Activated CD8-positive, alpha-beta memory T cell treated with anti-CD3 and anti-CD28 coated beads for 48 hours (primary cell): ENCODE measurements at places on chromosomes 3 and 15.

DNA sequence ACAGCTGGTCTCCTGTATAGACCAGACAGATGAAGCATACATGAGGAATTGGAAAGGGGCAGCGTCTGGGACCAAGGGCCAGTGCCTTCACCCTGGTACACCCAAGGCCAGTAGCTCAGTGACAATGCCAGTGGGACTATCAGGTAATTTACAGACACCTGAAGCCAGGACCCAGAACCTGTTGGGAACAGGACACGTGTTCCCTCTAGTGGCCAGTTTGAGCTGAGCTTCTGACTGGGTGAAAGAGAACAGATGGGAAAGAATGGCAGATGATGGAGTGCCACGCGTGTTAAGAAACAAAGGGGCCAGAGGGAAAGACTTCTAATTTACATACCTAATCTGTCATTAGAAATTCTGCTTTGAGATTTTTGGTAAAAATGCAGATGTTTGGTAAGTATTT, 5.1 kb upstream of the SLC25A38 start:
- DNase-seq, result no peak

GRCh38 chr3:150235799-150236198, 172.3 kb upstream of the TSC22D2 start:
- DNase-seq, result no peak

DNA sequence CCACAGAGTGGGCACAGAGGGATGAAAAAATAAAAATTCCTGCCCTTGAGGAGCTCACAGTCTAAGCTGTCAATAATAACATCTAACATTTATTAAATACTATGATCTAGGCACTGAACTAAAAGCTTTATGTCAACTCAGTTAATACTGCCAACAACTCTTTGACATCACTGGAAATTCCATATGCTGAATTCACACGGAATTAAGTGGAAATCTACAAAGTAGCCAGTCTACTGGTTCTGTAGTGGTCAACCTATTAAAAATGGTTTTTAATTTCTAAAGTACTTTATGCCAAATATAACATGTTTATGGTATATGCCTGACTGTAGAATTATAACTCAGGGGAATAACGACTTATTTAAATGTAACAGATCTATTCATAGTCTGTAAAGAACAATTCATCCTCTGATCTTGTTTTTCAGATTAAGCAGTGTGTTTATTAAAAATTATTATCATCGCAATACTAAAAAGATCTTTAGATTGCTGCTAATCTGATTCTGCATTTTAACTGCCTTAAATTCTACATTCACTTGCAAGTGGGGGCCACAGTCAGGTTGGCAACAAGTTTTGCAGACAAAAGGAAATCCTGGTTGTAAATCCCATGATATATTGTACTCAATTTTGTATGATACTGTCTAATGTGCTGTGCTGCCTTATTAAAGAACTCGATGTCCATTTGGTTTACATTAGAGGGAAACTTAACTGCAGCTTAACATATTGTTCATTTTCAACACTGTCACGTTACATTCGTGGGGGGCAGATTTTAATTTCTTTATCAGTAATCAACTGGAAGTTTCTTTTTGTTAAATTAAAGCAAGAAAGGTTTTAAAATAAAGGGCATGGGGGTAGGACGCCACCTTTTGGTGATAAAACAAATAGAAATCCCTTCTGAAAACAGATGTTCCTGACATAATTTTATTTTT, 2.6 kb upstream of the FOXP1 start:
- no peak for DNase-seq

DNA sequence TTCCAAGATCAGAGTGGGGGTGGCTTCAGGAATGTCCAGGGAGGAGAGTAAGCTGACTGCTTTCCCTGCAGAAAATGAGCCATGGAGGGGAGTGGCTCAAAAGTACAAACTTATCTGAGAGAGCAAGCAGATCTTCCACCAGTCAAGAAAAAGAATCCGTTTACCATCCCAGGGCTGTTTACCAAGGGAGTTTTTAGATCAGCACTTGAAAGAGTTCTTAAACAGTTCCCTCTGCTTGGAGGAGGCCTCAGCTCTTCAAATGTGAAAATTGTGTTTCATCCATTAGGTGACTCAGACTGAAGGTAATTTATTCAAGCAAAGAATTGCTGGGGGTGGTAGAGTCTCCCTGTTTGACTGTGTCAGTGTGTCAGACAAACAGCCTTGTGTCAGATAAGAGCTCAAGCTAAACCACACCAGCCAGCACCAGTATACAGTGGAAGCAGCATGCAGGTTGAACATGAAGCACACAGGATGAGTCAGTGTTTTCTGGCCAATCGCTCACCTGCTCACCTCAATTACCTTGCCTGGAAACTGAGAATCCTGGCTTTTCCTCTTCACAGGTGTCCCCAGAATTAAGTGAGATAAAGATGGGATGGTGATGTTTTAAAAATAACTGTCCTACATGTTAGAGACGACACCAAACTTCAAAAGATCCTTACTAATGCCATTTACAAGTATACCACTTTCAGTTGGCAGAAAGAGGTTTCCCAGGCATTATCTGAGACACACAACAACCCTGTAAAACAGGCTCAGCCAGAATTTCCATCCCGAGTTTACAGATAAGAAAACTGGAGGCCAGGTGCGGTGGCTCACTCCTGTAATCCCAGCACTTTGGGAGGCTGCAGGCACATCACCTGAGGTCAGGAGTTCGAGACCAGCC, 21.7 kb downstream of the SH3BP5 start:
- DNase-seq, result peak; percentile 26

DNA sequence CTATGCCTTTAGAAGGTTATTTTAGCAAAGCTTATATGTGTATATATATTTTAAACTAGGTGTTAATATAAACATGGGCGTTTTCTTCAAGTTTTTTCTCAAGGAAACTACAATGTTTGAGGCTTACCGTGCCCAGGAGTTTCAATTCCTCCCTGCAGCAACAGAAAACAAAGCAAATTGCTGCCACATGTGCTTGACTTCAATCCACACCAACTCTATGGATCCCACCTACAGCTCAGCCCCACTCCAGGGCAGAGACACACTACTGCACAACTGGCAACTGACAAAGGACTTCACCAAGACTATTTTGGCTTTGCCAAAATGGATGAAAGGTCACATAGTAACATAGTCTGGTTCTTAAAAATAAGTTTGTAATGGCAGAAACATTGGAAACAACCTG, 346.6 kb downstream of the ERC2 start:
- no peak for DNase-seq

DNA sequence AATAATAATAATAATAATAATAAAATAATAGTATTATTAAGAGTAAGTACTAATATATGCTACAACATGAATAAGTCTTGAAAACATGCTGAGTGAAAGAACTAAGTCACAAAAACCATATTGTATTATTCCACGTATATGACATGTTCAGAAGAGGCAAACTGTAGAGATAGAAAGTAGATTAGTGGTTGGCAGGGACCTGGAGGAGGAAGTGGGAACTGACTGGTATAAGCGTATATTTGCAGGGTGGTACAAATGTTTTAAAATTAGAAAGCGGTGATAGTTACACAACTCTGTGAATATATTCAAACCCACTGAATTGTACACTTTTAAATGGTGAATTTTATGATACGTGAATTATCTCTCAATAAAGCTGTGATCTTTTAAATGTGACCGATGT, 32.8 kb downstream of the LRRK1 start:
- DNase-seq, result no peak

DNA sequence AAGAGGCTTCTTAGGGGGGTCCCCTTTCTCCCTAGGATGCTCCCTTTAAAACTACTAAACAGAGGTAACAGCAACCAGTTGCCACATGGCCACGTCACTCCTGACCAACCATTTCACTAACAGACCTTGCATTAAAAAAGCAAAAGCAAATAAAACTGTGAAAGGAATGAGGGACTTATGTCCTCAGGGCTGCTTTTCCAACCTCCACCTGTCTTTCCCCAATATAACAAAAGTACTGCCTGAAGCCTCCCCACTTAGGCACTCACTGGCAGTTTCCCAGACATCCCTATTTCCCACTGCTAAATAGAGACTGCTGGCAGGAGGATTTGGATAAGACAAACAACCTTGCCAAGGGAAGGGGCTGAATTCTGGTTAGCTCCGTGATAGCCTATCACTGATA, 130.3 kb downstream of the ATP8B4 start:
- no peak for DNase-seq

DNA sequence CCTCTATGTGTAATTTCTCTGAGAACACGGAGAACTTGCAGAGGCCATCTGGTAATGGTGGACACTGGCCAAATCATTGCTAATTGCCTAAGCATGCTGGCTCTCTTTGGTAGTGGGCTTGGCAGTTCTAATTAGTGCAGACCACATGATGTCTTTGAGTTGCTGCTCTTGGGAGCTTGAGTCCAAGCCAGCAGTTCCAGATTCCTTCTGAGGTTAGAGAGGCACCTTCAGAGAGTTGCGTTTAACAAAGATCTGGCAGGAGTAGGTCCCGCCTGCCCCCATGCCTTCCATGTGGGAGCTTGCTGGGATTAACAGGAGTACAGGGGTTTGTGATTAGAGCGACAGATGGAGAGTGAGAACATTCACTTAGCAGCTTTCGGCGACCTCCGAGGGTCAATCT, 449.0 kb upstream of the LMCD1 start:
- DNase-seq, result no peak

DNA sequence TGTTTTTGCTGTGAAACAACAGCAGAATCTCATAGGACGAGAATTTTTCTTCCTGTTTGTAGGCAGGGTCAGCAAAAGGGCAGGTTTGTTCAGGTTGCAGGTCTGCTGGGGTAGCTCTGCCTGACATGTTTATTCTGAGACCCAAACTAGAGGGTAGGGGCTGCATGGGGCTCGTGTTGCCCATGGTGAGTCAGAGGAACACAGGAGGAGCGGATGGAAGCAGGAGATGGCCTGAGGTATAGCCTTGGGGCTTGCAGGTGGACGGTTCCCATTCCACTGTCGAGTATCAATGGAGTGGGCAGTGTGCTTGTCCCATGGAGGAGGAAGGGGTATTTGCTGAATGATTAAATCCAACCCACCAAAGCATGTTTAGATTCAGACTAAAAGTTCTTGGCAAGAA, 138.9 kb downstream of the APBA2 start:
- DNase-seq, result no peak

DNA sequence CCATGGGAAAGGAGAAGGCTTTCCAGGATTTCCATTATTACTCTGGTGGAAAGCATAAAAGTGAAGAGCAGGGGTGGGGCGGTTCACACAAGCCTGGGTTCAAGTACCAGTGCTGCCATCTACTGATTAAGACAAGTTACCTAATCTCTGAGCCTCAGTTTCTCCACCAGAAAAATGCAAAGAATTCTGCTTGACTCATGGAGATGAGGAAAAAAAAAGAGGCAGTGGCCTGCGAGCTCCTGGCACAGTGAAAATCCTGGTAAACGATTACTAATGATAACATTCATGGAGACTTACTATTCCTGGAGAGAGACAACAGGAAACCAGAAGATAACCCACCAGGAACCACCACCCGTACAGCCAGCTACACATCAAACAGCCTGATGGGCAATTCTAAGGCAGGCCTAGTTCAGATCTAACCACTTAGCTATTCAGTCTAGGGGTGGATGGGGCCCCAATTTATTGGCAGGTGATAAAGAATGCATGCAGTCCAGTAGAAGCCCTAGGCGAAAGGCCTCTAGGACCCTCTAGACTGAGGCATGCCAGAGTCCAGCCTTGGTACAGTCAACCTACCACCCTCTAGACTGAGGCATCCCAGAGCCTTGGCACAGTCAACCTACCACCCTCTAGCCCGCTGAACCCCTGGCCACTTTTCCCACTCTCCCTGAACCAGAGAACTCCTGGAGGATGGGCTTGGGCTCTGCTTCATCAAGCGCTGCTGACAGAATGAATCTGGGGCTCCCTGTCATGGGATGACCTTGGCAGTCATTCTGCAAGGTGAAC, 2.5 kb downstream of the AMOTL2 start:
- no peak for DNase-seq

DNA sequence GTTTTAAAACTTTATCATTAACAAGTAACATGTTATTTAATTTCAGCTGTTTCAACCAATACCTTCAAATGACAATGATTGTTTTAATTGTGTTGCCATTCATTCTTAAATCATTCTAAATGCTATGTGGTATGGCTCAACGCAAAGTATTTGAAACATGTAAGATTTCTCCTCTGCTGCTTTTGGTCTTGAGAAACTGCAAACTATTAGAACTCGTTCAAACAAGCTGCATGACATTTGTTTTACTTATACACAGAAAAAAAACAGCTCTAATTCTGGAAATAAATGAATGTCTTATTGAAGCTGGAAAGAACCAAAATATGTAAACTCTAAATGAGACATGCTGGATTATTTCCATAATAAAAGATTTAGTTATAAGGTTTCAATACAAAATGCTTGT, 29.3 kb downstream of the FBN1 start:
- no peak for DNase-seq

DNA sequence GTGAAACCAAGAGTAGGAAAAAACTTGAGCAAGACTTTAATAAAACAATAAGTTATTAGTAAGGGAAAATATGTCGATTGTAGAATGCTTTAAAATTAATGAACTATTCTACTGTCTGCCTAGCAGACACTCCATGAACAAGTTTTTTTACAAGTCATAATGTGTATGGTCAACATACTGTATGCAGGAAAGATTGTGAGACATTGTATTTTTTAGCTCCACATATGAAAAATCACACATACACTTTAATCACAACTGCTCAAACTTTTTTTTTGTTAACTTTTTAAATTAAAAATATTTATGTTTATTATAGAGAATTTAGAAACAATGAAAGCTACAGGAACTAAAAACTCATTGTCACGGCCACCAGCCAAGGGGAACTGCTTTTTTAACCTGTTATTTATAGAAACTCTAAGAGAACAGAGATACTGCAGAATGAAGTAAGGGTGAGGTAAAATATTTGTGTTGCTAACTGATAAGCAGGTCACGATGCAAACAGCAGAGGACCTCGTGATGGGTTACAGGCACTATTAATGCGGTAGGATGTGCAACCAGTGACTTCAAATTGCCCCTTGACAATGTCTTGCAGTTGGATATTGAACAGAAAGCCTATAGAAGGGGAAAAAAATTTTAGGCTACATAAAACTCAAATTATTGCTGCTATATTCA, 53.0 kb downstream of the THSD4 start:
- no peak for DNase-seq

- DNase-seq, result no peak
Measured at GRCh38 chr3:156483961-156484787, 70.7 kb downstream of the SSR3 start.

GRCh38 chr3:67386451-67386850, 268.0 kb downstream of the SUCLG2 start:
- DNase-seq, result no peak
